PC-3 (cell line): ENCODE measurements at places on chromosomes 12 and 14. TPM values are rescaled to one million over a fixed set of nuclear protein-coding genes. Genes with fewer than 3 reads are reported as not detected.

GRCh38 chr12:96194576-96194889, 358 bp downstream of the ELK3 start:
- DNase-seq = no peak

GRCh38 chr14:102857444-102857843, 65.0 kb upstream of the AMN start:
- DNase-seq = no peak

- peak; percentile 52 for DNase-seq
Measured at GRCh38 chr12:52423661-52424500, 10.3 kb downstream of the KRT75 start.

Gene KRT84
- total RNA-seq = 0.15 TPM in 1 of 2 replicates, not detected in the other

GRCh38 chr14:103961928-103962578, 19.7 kb upstream of the RD3L start:
- peak; percentile 13 for DNase-seq

DNA sequence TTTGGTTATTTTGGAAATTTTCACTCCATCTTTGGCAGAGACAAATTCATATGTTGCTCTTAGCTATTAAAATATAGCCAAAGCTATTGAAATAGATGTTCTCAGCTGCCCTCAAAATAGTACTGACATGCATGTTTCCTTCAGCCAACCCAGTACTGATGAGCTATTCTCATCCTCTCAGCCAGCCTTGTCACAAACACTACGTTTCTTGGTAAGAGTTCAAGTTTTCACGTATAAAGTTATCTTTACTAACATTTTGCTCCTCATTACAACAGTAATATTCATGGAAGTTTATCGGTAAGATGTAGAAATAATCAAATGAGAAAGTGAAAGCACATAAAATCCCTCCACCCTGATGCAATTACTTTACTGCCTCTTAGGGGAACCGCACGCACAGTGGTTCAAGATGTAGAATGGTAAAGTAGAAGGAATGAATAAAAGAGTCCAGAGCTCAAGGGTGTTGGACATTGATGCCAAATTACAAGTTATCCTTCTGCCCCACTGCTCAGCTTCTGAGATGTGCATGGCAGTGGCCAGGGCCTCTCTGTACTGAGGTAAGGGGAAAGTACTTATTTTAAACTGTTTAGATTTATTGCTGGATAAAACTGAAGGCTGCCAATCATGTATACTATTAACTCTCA, 20.7 kb downstream of the GCH1 start:
- no peak for DNase-seq

Gene HAL
- total RNA-seq = 0.23 and 1.5 TPM in 2 replicates

Gene KLRK1
- not detected in 2 replicates for total RNA-seq

- peak; percentile 50 for DNase-seq
Measured at GRCh38 chr14:78088916-78089315, 81.3 kb upstream of the NRXN3 start.

DNA sequence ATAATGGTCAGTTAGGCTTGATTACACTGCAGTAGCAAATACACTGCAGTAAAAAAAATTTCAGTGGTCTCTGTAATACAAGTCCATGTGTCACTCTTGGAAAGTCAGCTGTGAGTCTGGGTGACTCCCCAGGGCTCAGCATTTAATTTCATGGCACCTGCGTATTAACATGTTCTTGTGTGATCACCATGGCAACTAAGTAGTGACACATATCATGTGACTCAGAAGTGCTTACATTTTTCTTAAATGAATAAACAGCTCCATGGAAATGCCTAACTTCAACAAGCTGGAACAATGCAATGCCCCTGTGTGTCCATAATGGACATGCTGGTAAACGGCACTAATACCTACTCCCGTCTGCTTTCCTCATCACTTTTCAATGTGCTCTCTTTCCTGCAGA, 88.5 kb upstream of the ANO4 start:
- DNase-seq = peak; percentile 84

Gene PLXNC1
- total RNA-seq = 0.15 TPM in 1 of 2 replicates, not detected in the other

Gene ACSM4
- not detected in 2 replicates for total RNA-seq

GRCh38 chr14:99785426-99785825, 7.8 kb upstream of the EML1 start:
- DNase-seq = no peak

DNA sequence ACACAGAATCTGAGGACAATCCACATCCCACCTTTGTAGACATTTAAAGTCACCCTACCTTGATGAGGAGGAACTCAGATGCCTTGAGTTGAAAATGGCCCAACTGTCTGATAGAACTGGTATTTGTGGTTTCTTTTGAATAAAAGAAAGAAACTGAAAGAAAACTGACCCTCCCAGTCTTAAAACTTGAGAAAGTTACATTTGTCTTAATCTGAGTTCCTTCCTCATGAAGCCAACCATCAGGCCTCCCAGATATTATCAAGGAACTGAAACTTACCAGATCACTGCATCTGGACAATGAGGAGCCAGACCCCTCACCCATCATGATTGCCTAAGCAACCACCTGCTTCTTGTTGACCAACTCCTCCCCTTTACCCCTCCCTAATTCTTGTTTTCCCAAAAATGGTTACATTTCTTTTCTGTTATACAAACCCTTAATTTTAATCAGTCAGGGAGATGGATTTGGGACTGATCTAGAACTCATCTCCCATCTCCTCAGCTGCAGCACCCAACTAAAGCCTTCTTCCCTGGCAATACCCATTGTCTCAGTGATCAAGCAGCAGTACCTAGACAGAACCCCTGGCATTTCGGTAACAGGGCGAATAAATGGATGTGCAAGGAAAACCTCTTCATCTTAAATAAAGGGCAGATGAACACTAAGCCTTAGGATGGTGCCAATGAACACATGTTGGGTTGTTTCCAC, 72.0 kb upstream of the RESF1 start:
- no peak for DNase-seq

Gene KLRB1
- total RNA-seq = not detected in 2 replicates

- no peak for DNase-seq
Measured at GRCh38 chr14:90293766-90294730, 37.7 kb downstream of the NRDE2 start.

- no peak for DNase-seq
Measured at GRCh38 chr12:100953677-100954076, 159.1 kb downstream of the ANO4 start.

Gene TDRD9
- total RNA-seq = 0.07 and 0.12 TPM in 2 replicates

DNA sequence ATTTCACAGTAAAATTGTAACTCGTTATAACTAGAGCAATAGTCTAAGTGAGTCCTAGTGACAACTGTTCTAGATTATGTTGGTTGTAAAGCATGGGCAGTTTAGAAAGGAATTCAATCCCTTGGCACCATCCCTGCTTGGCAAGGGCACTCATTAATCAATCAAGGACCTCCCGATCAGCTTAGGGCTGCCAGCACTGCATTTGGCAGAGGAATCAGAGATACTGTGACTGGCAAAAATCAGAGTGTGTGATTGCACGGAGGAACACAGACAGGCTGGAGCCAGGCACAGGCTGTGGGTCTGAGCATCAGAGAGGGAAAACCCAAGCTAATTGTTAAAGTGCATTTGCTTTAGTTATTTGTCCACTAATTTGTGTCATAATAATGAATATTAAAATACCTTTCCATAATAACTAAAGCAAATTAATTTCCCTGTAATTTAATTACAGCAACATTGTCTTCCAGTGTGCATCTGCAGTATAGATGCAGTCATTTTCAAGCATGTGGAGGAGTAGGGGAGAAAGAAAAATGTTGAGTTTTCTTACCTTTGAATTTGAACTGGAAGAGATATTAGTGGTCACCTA, 3.2 kb upstream of the EGLN3 start:
- DNase-seq = no peak

- peak; percentile 47 for DNase-seq
Measured at GRCh38 chr14:74964787-74965485, 9.5 kb upstream of the PGF start.

DNA sequence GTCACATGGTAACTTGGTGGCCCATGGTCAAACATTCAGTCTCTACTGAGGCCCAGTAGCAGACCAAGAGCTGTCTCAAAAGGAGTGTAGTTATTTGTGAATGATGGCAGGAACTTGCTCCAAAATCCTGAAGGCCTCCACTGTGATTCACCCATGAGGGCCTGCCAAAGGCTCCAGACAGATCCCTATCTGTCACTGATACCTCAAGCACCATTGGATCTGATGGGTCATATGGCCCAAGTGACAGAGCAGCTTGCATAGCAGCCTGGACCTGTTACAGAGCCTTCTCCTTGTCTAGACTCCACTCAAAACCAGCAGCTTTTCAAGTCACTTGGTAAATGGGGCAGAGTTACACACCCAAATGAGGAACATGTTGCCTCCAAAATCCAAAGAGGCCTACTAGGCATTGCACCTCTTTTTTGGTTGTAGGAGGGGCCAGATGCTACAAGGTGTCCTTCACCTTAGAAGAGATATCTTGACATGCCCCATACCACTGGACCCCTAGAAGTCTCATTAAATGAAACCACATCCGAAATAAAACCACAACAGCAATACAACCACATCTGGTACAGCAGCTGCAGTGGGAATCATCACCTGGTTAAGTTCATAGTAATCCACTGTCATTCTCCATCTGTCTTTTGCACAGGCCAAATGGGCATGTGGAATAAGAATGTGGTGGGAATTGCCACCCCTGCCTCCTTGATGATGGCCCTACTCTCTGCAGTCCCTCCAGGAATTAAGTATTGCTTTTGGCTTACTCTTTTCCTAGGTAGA, 150.4 kb upstream of the MAX start:
- peak; percentile 33 for DNase-seq

Gene ALX1
- not detected in 2 replicates for total RNA-seq

DNA sequence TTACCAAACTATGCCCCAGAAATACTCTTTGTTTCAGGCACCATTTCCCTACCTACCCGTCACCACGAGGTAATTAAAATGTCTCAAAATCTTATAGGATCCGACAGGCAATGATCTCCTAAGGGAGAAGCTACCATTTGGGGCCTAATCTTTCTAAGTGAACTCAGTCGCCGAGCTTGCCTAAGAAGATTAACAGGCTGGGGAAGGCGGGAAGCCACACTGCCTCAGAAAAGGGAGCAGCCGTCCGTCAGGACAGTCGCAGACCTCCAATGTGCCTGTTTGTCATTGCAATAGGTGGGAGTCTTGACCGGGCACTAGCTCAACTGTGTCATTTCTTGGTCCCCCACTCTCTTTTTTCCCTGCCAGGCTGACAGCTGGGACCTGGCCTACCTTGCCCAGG, 4.6 kb downstream of the TTC7B start:
- no peak for DNase-seq

Gene TSHR
- not detected in 2 replicates for total RNA-seq

- DNase-seq = peak; percentile 35
Measured at GRCh38 chr14:40004871-40005500, 572.8 kb upstream of the FBXO33 start.

GRCh38 chr12:57734591-57734990, 4.0 kb downstream of the AGAP2 start:
- DNase-seq = no peak

Gene GALNT16
- 0.17 and 0.33 TPM in 2 replicates for total RNA-seq

GRCh38 chr12:38905480-38906351, at the start of gene CPNE8:
TSS of gene CPNE8 (minus strand) at chr12:38905591. CDS start at chr12:38905534, 57 bp downstream.
- DNase-seq = peak; percentile 59

DNA sequence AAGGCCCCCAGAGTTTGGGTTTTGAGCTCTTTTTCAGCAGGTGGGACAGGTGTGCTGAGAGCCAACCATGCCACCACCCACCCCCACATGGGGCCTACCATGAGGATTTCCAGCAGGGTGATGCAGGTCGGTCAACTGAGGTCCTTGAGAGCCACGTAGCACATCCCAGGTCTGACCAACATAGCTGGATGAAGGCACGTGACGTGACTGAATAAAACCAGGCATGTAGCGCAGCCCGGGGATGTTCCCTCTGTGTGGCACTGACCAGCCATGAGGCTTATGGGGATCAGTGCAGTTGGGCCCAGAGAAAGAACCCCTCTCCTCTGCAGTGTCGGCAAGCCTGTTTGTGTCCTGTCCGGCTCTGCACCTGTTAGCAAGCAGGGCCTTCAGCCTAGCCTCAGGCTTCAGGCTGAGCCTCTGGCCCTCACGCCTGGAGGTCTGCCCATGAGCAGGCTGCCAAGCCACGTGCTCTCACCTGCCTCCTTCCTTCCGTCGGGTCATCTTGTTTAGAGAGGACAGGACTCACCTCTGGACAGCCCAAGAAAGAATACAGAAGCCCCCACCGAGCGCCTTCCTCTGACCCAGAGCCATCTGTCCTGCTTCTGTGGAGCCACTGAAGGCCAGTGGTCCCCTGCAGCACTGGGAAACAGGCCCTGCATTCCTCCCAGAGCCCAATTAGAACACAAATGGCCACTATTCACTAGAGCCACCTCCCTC, 38.5 kb downstream of the TSPAN11 start:
- DNase-seq = no peak

- DNase-seq = peak; percentile 56
Measured at GRCh38 chr12:15584366-15585041, 204.7 kb downstream of the EPS8 start.

DNA sequence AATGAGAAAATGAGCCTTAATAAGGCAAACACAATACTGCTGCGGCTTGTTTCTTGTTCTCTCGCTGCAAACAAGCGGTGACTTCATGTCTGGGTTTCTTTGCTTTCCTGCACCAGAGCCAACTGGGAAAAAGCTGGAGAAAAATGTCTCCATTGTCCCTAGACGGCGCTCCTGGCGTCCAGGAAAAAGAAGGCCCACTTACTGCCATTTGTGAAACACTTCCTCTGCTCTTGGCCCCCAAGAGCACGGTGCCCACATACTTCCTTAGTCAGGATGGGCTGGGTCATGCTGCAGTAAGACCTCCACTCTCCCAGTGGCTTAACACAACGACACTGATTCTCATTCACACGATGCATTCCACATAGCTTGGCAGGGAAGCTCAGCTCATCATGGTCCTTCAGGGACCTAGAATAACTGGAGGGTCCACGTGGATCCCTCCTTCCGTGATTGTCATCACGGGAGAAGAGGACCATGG, 86.0 kb upstream of the BCL11B start:
- DNase-seq = no peak

DNA sequence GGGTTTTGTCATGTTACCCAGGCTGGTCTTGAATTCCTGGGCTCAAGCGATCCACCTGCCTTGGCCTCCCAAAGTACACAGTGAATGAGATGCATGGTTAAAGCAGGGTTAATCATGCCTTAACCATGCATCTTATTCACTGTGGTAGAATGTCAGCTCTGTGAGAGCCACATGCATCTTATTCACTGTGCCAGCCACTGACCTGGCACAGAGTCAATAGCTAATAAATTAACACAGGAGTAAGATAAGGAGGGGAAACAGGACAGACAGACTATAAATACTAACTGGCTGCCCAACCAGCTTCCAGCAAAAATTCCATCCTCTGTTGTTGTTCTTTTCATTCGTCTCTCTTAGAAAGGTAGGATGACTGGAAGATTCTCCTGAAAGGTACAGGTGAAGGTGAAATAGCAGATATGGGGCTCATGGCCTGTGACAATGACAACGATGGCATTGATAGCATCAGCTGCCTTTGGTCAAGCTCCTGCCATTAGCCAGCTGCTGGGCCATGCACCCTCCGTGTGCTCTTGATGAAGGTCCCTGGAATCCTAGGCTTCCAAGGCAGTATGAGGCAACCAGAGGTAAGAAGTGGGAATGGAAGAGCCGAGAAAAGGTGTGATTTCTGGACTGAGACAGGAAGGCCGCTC, 76.6 kb downstream of the ZNF664 start:
- DNase-seq = no peak

DNA sequence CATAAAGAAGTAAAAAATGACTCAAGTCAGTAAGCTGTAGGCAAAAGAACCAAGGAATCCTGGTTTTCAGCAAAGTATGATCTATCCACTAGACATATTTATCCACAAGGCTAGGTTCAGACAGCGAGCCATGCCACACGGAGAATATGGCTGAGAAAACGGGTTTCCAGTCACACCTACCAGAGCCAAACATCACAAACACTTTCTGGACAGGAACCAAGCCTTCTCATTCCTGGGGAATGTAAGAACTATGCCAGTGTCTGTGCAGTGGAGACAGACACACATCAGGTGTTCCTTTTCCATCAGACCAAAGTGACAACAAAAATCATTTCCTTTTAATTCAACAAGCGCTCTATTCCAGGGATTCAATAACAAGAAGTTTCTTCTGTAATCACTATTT, 41.1 kb downstream of the AREL1 start:
- DNase-seq = peak; percentile 94
